Mesendoderm (in vitro differentiated cells): ENCODE measurements at places on chromosomes 6 and 20.

- DNase-seq, result no peak
Observed at GRCh38 chr6:125094563-125094962, 59.0 kb upstream of the TPD52L1 start.

DNA sequence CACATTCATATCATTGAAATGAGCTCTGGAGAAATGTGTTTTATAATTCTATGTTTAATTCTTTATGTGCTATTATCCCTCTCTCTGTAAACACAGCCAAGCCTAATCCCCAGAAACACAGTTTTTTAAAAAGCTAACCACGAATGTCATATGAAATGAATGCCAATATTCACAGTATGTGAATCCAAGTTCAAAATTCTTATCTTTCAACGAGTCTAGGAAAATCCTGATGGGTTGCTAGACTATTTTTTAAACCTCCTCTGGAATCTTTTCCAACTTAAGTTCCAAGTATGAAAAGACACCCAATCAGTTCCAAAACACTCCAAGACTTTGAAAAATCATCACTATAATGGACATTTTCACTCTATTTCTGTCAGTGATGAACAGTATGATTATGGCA lies 689.3 kb downstream of the HACE1 start:
- DNase-seq, result no peak

DNA sequence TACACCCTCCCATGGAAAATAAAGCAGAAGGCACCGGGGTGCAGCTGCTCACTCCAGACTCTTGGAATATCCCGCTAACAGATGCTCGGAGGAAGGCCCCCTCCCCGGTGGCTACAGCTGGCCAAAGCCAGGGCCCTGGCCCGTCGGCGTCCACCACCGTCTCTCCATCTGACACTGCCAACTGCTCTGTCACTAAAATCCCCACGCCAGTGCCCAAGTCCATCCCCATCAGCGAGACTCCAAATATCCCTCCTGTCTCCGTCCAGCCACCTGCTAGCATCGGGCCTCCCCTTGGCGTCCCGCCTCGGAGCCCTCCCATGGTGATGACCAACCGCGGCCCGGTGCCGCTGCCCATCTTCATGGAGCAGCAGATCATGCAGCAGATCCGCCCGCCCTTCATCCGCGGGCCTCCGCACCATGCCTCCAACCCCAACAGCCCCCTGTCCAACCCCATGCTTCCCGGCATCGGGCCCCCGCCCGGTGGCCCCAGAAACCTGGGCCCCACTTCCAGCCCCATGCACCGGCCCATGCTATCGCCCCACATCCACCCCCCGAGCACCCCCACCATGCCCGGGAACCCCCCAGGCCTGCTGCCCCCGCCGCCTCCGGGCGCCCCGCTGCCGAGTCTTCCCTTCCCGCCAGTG lies 143.9 kb downstream of the SOBP start:
- no peak for DNase-seq

DNA sequence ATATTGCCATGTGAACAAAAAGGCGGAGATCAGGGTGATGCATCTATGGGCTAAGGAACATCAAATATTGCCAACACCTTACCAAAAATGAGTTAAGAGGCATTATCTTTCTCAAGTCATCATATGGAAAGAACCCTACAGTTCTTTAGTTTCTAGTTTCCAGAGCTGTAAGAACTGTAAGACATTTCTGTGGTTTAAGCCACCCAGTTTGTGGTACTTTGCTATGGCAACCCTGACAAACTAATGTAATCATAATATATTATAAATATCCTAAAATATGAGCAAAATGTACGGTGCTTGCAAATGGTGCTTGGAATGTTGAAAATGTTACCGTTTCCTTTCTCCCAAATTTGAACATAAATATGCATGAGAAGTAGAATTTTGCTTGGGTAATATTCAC lies 349.6 kb downstream of the PHF3 start:
- DNase-seq, result no peak

GRCh38 chr20:2749951-2750490 lies 50.4 kb downstream of the CPXM1 start:
- no peak for DNase-seq
